ENCODE measurements at places on chromosomes 7 and 10. TPM values are rescaled to one million over a fixed set of nuclear protein-coding genes. Genes with fewer than 3 reads are reported as not detected.

GRID1 gene
- 2.7 TPM for total RNA-seq

DNA sequence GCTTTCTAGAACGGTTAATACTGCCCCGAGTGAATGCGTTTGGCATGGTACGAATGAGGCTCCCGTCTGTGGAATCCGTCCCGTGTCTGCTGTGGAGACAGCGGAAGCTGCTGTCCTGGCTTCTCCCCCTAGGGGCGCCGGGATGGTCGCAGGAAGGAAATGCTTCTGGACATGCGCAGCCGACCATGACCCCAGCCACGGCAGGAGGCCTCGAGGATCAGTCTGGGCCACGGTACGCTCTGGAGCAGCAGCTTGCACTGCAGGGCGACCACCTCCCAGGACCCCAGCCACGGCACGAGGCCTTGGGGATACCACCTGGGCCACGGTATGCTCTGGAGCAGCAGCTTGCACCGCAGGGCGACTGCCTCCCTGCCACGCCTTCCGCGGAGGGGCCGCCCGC is 107.9 kb downstream of the CYTH3 start:
- DNase-seq, result no peak

DNA sequence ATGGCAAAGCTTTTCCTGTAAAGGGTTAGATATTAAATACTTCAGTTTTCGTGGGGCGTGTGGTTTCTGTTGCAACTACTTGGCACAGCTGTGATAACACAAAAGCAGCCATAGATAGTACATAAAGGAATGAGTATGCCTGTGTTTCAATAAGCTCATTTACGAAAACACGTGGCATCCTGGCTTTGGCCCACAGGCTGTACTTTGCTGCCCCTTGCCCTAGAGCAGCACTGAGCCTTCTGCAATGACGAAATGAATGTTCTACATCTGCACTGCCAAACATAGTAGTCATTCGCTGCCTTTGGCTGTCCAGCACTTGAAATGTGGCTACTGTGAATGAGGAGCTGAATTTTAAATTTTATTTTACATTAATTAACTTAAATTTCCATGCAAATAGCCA is 376.2 kb upstream of the TPK1 start:
- no peak for DNase-seq

DNA sequence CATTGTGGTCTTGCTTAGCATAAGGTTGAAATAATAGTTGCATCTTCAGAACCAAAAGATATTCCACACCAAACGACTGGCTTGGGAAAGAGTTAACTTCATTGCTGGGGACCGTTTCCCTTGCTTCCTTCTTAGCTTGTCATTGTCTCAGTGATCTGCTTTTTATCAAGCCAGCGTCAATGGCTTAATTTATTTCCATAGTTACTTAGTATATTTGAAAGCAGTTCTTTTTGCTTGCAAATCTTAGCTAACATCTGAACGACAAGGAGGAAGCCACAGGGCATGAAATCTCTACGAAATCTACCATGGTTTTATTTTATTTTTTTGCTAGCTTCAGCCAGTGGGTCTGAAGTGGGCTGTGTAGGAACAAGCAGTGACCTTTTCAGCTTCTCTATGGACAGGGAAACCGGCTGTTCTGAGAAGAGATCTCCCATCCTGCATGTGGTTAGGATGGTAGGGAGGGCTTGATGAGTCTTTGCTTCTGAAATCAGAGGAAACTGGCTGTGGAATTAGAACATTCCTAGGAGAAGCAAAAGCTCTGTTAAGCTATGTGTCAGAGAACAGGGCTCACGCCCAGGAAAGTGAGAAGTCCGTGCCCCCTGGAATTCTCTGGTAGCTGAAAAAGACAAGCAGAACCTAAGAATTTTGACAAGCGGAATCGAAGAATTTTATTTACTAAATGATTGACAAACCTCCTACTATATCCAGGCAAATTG is 8.0 kb downstream of the SLC18A2 start:
- no peak for DNase-seq

ACSM6 gene
- total RNA-seq, result 1.8 TPM
